ENCODE measurements at places on chromosomes 4 and X.

- no peak for DNase-seq
Observed at GRCh38 chr4:158065176-158065575, 107.6 kb downstream of the GASK1B start.

GRCh38 chr4:89100853-89101252 is 10.5 kb upstream of the TIGD2 start:
- no peak for DNase-seq

DNA sequence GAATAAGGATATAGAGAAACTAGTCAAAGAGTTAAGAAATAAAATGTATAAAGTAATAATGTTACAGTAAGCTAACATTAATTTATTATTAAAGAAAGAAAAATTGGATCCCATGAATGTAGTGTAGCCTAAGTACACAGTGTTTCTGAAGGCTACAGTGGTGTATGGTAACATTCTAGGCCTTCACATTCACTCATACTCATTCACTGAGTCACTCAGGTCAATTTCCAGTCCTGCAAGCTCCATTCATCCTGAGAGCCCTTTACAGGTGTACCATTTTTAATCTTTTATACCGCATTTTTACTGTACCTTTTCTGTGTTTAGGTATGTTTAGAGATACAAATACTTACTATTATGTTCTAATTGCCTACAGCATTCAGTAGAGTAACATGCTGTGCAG is 120.6 kb upstream of the AGA start:
- no peak for DNase-seq

GRCh38 chr4:152810715-152811287 is 31.0 kb downstream of the ARFIP1 start:
- DNase-seq = no peak

DNA sequence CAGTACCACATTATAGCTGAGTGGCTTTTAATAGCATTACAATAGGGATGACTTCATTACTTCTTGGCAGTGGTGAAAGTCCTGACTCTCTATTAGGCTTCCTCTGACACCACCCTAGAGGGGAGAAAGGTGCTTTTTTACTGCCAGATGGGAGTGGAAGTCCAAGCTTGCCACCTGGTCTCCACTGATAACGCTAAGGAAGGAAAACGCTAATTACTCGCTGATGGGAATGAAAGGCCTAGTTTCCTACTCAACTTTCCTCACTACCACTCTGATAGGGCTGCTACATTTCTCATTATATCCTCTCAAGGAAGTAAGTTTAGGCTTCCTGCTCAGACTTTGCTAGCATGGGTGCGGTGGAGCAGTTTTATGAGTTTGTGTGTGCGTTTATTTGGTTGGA is 62.3 kb upstream of the PAGE3 start:
- no peak for DNase-seq

- DNase-seq = no peak
Observed at GRCh38 chrX:154602766-154603437, 16.2 kb downstream of the CTAG1B start.

Data from substantia nigra (tissue), 51 donors.